Amygdala (tissue), 56 donors: ENCODE measurements at places on chromosomes 1 and 21.

- DNase-seq: no peak
Observed at GRCh38 chr1:89588480-89588879, 44.4 kb upstream of the LRRC8C start.

- DNase-seq: no peak
Observed at GRCh38 chr1:4599951-4600481, 54.4 kb upstream of the AJAP1 start.

GRCh38 chr1:201501812-201502510 is 5.0 kb downstream of the CSRP1 start:
- DNase-seq: no peak

DNA sequence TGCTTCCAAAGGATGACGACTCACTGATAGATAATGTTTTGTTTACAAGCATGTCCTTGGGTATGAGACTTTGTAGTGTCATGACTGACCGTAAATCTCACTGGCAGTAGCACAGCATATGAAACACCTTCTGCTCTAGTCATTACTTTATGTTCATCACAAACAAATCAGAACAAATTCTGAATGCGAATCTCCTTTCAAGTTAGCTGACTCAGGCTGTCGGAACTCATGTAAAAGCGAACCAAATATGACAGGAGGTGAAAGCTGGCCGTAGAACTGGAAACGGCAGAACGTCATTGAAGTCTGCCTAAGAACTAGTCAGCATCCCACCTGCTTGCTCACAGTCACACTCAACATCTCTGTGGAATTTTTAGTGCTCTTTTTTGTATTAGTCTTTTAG is 143.9 kb downstream of the RGS7 start:
- DNase-seq: no peak

- DNase-seq: no peak
Observed at GRCh38 chr1:18721041-18721440, 90.4 kb downstream of the PAX7 start.

- no peak for DNase-seq
Observed at GRCh38 chr21:30719401-30719800, 824 bp upstream of the KRTAP21-3 start.

GRCh38 chr1:184608581-184608980 is 146.1 kb downstream of the EDEM3 start:
- no peak for DNase-seq

- no peak for DNase-seq
Observed at GRCh38 chr1:220420726-220421125, 107.2 kb upstream of the MARK1 start.

DNA sequence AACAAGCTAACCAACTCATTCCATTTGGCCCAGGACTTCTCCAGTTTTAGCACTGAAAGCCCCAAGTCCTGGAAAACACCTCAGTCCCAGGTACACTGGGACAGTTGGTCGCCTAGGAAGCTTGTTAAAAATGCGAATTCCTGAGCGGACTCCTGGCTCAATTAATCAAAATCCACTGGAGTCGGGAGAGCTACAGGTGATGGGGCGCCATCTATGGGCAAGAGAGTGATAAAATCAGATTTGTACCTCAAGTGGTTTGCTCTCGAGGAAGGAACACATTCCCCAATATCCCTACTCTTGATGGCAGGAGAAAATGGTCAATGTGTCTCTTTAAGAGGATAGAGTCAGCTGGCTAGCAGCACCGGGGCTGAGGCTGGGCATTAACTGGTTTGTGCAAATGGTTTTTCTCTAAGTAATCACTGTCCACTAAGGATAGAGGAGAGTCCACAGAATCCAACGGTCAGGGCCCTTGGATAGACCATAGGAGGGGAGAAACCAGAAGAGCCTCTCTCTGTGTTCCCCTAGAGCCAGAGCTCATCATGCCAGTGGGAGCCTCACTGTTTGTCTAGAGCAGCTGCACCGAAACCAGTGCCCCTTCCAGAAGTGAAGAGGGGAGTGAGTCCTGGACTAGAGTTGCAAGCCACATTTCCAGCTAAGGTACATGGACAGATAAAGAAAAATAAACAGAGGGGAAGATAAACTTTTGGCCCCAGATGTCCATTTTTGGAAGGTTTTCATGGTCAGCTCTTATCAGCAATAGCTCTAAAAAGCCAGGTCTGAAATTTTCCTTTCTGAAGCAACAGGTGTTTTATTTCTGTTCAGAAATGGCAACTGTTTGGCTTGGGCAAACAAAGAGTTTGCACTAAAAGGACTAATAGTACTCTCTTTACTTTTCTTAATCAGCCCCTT is 148.5 kb downstream of the TENT5C start:
- peak; percentile 42 for DNase-seq

DNA sequence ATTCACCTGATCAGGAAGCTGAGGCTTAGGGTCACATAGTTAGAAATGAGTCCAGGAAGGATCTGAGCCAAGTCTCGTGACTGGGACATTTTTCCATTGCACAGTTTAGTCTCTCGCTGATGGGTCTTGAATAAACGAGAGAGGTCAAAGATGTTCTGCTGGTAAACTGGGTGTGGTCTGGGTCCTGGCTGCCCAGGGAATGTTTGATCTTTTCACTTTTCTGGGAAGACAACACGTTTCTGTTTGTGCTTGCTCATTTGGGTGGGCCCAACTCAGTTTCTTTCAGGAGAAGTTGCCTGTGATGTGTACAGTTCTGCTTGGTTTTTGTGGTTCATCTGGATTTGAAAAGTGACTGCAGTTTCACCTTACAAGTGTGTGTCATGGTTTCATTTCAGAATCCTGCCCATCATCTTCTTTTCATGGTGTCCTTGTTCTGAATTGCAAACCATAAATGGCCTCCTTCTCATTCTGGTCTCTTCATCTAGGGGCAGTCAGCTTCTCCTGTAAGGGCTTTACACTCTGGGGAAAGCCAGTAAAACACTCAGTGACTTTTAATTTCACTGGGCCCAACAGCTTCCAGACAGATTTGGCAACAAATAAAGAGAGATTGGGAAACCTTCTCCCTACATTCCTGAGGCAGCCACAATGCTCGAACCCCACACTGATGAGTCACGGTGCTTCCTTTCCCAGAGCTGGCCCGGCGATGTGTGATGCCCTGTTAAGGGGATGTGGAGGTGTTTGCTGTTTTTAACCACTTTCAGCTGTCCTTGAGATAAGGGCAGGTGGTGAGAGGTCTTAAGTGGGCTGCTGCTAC is 7.2 kb upstream of the TACSTD2 start:
- DNase-seq: no peak
